ENCODE measurements at places on chromosomes 2 and 18. TPM values are rescaled to one million over a fixed set of nuclear protein-coding genes. Genes with fewer than 3 reads are reported as not detected.

PCBP1 gene
- total RNA-seq = 302 TPM

ST6GAL2 gene
- 10.9 TPM for total RNA-seq

- no peak for DNase-seq
Observed at GRCh38 chr18:69885841-69886531, 61.7 kb downstream of the CD226 start.

DNA sequence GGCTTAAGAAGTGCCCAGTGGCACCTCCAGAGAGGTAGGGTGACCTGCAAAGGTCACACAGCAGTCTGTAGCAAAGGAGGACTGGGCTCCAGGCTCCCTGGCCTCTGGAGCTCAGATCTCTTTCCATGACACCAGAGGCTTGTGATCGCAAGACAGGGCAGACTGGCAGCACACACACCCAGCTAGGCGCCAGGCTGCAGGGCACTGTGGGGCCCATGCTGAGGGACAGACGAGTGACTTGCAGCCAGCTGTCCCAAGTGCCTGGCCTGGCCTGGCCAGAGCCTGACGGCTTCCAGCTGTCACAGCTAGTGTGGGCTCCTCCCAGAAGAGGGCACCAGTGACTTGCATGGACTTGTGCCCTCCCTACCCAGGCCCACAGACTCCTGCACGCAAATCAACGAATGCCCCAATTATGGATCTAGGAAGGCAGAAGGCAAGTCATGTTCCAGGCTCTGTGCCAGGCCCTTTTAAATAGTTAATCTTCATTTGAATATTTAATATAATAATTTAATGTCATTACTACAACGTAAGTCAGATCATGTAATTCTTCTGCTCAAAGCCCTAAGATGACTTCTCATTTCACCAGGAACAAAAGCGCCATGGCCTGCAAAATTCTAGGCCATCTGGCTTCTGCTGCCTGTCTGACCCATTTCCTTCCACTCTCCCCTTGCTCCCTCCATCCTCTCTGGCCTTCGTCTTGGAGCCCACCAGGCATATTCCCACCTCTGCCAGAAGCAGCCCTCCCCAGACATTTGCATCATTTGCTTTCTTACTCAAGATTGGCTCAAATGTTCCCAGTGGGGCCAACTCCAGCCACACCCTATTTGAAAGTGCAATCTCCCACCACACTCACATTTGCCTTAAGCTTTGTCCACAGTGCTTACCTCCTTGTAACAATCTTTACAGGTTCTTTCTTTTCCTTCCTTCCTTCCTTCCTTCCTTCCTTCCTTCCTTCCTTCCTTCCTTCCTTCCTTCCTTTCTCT, 3.7 kb upstream of the SPEG start:
- DNase-seq = no peak

DNA sequence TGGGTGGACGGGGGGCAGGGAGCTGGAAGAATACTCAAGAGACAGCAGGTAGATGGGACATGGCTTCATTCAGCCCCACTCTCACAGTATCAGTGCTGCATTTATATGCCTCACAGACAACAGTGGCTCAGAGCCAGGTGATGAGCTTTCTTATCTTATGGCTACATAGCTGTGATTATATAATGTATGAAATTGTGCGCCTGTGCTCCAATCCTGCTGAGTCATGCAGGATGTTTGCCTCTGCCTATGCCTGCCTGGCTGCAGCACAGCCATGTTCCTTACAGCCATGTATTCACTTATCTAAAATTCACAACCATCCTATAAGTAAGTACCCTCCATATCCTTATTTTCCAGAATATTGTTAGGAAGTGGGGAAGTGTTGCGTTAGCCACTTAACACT, 37.7 kb upstream of the RNF103 start:
- no peak for DNase-seq

- no peak for DNase-seq
Observed at GRCh38 chr2:176205126-176205525, 16.7 kb downstream of the HOXD1 start.

GRCh38 chr2:162315938-162316337, 2.5 kb downstream of the IFIH1 start:
- DNase-seq = no peak

- DNase-seq = no peak
Observed at GRCh38 chr2:127348426-127349000, 39.3 kb downstream of the MAP3K2 start.

All from endothelial cell (in vitro differentiated cells).